Activated naive CD4-positive, alpha-beta T cell (primary cell): ENCODE measurements at places on chromosomes 3 and 15.

DNA sequence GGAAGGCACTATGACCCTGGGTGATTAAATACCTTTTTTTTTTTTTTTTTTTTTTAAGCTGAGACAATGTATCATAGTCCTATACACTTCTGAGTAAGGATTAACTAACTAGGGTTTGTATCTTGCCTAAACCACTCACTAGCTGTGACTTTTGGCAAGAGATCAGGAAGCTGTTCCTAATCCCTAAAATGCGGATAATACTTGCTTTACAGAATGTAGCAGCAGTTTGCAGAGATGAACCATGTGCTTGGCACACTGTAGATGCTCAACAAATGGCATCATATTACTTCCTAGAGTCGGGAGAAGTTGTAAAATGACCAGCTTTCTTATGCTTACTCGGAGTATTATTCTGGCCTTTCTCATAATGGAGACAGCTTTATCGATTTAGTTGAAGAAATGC, 25.6 kb upstream of the PYGO1 start:
- no peak for DNase-seq

DNA sequence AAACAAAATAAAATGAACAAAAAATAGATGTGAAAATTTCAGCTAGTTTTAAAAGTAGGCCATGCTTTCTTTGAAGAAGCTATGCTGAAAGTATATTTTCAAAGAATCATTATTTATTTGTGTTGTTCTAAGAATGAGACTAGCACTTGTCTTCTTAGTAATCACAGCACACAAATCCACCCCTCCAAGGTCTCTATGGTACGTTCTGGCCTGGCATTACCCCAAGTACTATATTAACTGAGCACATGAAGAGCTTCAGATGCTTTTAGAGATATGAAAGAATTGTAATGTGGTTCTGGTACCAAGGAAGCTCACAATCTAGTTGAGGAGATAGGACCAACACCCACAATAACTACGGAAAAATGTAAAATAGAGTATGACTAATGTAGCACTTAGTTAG, 416.5 kb downstream of the PLCL2 start:
- DNase-seq: no peak

DNA sequence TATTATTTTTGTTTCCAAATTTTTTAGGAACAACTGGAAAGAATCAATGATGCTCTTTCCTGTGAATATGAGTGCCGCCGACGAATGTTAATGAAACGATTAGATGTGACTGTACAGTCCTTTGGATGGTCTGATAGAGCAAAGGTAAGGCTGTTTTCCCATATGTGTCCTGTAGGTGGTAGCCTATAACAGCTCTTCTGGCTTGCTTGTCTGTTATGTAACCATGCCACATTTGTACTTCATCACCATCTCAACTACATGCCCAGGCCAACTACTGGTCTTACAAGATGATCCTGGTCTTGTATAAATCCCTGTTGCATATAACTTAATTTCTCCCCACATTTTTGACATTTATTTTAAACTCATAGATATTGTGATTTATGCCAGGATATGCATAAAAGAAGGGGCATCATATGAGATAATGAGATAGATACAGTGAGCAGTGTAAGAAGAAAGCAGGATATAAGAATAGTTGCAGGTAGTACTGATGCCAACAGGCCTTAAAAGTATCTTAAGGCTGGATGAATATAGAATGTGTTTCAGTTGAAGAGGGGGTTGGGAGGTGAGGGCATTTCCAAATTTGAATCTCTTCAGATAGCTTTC, 20.3 kb downstream of the FAM98B start:
- no peak for DNase-seq

- DNase-seq: no peak
These were observed 56.2 kb downstream of the GABRG3 start for GRCh38 chr15:27027229-27027628.

DNA sequence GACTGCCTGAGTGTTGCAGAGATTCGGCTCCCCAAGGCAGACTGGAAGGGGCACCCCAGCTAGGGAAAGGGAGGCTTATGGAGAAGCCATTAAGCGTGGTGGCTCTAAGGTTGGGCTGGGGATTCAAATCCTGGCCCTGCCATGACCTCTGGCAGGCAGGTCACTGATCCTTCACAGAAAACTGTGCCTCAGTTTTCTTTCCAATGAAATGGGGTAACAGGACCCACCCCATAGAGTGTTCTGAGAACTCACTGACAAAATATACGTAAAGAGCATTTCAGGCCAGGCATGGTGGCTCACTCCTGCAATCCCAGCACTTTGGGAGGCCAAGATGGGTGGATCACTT, 34.6 kb downstream of the DNASE1L3 start:
- DNase-seq: no peak

GRCh38 chr3:6679510-6679909, 181.4 kb upstream of the GRM7 start:
- DNase-seq: no peak

GRCh38 chr3:195257454-195258448, 13.2 kb downstream of the XXYLT1 start:
- no peak for DNase-seq

DNA sequence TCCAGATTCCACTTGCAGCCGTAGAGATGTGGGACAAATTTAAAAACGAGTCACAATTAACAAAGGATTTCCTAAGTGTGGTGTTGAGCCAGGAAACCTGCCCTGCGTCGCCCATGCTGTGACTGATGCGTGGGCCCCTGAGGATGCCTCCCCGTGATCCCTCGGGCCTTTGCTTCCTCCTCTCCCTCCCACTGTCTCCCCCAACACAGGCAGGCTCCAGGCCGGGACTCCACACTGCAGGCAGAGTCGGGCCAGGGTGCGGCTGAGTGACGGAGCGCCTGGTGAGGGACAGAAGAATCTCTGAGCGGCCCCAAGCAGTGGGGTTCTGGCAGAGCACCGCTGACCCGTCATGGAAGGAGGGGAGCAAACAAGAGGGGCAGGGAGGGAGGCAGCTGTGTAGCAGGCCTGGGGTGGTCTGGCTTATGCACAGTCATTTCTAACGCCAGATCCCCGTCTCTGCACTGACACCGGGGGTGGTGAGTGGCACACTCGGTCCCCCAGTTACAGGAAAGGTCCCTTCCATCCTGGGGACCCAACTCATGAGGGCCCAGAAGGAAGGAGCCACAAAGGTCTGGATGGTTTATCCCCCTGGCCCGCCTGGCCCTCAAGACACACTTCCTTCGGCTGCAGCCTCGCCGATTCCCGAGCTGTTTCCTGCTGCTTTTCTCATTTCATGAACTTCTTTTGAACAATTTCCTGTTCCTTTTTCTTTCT, 91.0 kb downstream of the XXYLT1 start:
- no peak for DNase-seq

GRCh38 chr3:133074977-133075376, 36.8 kb downstream of the TMEM108 start:
- no peak for DNase-seq

DNA sequence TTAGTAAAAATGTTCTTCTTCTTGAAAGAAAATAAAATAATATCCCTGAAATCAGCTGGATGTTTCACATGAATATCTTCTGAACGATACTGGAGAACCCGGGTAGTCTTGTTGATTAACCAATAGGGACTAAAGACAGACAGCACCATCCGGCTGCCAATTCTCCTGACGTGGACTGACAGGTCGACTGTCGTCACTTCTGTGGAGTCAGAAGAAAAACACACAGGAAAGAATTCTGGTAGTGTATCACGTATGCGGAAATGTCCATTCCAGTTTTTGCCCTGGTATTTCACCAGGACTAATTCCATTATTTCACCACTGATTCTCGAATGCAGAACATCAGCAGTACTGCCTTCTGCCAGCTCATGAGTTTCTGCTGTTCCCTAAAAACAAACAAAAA, 144.6 kb downstream of the VPS13C start:
- DNase-seq: no peak

DNA sequence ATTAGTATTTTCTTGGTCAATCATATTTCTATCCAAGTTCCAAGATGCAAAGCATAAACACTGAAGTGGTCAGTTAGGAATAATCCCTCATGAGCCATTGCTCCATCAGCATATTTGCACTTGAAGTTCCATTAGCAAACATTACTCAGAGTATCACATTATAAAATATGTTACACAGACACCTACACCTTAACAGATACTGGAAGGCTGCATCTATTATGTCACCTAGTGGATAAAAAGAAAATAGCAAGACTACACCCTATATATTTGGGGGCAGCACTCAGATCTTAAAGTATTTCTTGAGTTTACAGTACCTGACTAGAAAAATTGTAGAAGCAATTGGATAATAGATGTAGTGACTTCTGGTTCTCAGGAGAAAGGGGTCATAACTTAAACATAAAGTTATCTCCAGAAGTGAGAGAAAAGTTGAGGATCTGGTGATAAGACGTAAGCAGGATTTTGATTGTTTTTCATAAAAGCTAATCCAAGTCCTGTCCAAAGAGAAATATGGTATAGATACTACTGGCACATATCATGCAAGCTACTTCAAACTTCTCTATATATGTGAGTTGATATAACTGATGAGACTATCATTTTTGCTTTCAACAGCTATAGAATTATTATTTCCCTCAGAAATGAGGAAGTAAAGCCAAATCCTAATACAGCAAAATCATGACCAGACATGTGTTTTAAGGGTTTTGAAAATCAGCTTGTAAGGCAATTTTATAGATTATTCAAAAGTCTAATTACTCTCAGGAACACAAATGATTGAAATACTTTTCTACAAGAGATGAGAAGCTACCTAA, 422.2 kb downstream of the GBE1 start:
- no peak for DNase-seq

GRCh38 chr3:166457382-166457781, 620.2 kb upstream of the BCHE start:
- DNase-seq: no peak

GRCh38 chr3:420584-420983, 224.0 kb downstream of the CHL1 start:
- DNase-seq: no peak

DNA sequence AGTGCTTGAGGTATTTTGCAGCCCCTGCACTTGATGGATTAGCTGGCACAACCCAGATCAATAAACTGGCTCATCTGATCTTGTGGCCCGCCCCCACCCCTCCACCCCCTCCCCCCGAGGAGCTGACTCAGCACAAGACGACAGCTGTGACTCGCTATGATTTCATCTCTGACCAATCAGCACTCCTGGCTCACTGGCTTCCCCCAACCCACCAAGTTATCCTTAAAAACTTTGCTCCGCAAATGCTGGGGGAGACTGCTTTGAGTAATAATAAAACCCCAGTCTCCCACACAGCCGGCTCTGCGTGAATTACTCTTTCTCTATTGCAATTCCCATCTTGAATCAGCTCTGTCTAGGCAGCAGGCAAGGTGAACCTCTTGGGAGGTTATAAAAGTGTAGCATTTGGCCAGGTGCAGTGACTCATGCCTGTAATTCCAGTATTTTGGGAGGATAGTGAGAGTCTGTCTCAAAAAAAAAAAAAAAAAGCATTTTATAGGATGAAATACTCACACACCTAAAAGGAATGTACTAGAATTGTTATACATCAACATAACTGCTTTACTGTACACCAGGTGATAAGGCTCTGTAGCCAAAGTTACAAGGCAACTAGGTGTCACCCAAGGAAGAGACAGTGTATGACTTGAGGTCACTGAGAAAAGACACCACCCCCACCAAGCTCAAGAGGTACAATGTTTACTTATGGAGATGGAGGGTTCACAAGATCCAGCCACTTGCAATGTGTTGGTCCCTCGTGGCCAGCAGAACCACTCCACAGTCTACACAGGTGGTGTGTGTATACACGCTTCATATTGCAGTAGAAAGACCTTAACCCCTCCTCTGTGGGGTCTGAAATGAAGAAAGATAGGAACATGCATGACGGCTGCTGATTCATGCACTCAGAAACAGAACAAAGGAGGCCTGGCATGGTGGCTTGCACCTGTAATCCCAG, 8.6 kb downstream of the ZNF445 start:
- no peak for DNase-seq

- no peak for DNase-seq
These were observed 30.6 kb downstream of the SLC49A4 start for GRCh38 chr3:122825460-122825859.

- no peak for DNase-seq
These were observed 25.4 kb downstream of the TMEM44 start for GRCh38 chr3:194607592-194608389.

DNA sequence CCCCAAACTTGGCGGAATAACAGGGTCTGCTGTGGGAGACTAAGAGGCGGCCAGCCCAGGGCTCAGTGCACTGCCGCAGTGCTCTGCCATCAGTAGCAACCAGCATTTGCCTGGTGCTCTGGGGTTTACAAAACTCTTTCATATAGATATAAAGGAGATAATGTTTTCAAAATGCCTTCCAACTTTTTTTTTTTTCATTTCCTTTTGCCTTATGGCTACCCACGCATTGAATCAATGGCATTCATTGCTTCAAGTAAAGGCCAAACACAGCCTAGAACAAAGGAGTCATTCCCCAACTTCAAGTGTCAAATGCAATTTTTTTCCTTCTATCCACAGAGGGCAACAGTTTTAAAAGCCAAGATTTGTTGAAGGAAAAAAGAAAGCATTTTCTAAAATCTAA, 11.6 kb upstream of the SLC24A5 start:
- DNase-seq: no peak

DNA sequence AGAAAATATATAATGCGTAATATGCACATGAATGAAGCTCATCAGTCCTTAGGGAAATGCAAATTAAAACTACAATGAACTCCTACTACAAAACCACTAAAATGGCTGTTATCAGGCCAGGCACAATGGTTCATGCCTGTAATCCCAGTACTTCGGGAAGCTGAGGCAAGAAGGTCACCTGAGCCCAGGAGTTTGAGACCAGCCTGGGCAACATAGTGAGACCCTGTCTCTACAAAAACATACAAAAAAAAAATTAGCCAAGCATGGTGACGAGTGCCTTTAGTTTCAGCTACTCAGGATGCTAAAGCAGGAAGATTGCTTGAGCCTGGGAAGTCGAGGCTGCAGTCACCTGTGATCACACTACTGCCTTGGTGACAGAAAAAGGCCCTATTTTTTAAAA, 85.2 kb downstream of the MAP4 start:
- no peak for DNase-seq

GRCh38 chr15:77548589-77549557, 83.8 kb downstream of the LINGO1 start:
- DNase-seq: no peak

- no peak for DNase-seq
These were observed 1.7 kb downstream of the CCDC9B start for GRCh38 chr15:40338921-40339620.

DNA sequence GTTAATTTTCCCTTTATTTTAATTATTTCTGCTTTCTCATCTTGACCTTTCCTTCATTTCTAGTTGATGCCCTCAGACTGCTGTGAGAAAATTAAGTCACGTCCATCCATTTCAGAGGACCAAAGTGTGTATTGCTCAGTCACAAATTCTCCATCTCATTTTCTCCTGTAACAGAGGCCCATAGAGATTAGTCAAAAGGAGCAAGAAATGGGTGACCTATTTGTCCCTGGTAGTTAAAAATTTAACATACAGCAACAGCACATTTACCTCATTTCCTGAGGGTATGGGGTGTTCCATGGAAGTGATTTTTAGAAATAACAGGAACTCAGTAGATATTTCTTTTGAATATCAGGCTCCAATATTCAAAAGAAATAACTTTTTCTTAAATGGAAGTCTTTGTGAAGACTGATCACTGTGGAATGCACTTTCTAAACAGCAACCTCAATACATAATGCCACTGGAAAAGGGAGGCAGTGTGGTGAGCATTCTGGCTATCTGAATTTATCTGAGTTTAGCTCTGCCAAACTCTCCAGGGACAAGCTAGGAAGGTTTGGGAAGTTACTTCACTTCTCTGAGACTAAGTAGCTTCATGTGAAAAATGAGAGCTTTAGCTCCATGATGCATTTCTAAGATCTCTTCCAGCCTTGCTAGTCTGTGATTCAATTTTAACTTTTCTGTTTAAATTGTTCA, 808.2 kb downstream of the SQOR start:
- DNase-seq: no peak
